ENCODE measurements at places on chromosomes 16 and 17.

DNA sequence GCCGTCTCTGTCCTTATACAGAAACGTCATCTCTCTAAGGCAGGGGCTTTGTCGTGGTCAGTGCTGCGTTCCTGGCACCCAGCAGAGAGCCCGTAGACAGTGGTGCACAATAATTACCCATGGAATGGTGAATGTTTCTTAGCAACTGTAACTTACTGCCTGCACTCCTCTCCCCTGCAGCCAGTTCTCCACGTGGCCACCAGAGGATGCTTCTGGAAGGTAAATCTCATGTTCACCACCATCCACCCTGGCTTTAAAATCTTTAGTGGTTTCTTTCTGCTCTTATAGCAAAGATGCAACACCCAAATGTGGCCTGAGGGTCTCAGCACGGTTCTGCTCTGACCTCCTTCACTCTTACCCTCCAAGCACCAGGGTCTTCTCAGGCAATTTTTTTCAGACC lies 150.8 kb downstream of the GRIN2A start:
- DNase-seq = no peak

GRCh38 chr17:15348021-15348420 lies 6.6 kb upstream of the TEKT3 start:
- no peak for DNase-seq

- no peak for DNase-seq
These were observed 33.5 kb downstream of the ADAM11 start for GRCh38 chr17:44792276-44792675.

DNA sequence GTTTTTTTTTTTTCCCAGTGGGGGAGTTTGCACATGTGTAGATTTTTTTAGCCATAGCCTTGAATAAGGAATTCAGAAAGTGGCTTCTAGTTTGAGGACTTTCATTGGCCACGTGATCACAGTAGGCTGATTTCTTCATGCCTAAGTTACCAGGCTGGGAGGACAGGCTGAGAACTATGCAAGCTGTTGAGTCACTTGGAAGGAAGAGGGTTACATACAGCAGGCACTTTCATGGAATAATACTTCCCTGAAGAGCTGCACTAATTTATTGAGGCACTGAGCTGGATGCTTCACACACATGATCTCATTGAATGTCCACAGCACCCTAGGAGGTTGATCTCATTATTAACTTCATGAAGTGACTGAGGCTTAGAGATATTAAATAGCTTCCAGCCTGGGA lies 22.8 kb downstream of the PRKCB start:
- no peak for DNase-seq

DNA sequence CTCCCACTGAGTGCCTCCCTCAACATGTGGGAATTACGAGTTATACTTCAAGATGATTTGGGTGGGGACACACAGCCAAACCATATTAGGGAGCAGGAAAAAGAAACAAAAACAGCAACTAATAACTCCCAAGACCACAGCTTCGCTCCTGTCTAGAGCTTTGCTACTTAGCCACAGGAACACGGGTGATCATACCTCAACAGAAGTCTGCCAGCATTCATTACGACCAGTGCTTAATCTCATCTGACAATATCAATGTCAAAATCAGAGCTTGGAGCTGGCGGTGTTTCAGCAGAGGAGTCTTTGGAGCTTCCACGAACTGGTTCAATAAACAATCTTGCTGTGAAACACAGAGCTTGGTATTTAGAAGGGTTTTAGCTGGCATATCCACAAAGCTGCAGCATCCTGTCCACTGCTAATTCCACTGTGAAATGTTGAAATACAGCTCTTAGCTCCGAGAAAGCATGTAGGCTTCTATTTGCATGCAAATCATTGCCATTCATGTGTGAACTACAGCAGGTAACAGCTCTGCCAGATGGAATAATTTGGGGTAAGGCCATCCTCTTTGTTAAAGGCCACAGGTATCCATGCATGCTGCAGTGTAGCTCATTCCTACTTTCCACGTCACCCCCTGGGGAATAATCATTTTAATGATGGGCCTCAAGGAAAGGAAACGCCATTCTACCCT lies 128.4 kb upstream of the GOT2 start:
- no peak for DNase-seq

GRCh38 chr17:75827308-75828075 lies 16.7 kb downstream of the UNC13D start:
- DNase-seq = peak; percentile 44

GRCh38 chr17:34764716-34765115 lies 185.3 kb downstream of the TMEM132E start:
- no peak for DNase-seq

DNA sequence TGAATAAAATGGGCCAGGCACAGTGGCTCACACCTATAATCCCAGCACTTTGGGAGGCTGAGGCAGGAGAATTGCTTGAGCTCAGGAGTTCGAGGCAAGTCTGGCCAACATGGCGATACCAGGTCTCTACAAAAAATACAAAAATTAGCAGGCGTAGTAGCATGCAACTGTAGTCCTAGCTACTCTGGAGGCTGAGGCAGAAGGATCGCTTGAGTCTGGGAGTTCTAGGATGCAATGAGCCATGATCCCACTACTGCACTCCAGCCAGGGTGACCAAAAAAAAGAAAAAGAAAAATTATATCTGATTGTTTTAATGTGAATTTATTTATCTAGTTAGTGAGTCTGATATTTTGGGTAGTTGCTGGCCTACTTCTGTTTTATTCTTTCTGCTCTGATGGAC lies 7.0 kb downstream of the IL34 start:
- DNase-seq = no peak

DNA sequence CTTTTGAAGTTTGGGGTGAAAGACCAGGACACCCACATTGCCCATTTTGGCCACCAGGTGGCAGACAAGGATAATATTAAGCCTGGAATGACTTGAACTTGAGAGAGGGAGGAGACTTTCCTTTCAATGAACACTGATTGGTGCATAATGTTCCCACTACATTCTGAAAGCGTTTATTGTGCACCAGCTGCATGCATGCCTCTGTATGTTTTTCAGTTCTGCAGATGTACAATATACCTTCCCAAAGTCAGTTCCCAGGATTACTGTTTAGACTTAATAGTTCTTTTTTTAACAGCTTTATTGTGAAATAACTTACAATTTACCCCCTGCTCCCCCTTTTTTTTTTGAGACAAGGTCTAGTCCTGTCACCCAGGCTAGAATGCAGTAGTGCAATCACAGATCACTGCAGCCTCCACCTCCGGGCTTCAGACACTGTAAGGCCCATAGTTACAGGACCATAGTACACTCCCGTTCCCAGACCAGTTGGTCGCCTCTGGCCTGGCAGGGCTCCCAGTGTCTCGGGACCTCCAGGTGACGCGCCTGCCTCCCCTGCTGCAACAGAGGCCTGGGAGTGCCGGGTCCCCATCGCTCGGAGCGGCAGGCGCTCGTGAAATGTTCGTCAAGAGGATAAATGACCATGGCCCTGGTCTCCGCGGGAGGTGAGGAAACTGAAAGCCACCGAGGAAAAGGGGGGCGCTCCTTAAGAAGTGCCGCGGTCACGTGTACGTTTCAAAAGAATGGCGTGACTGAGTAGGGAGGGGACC lies 12.2 kb downstream of the CES2 start:
- DNase-seq = peak; percentile 80

GRCh38 chr17:14044702-14045101 lies 24.6 kb upstream of the COX10 start:
- no peak for DNase-seq

DNA sequence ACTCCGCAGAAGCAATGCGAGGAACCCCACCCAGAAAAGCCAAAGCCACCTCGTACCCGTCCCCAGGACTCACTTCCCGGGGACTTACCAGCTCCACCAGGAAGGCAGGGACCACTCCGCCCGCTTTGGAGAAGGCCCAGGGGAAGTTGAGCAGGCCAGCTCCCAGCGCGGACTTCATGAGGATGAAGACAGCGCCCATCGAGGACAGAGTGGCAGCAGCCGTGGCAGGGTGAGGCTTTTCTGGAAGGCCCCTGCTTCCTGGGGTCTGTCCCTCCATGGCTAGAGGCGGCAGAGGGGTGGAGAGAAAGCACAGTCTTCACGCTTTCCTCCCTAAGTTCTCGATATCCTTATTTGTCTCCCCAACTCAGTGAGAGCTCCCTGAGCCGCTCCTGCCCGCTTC lies 714 bp downstream of the SLC38A8 start:
- no peak for DNase-seq

GRCh38 chr17:15501282-15501681 lies 33.9 kb upstream of the CDRT4 start:
- no peak for DNase-seq

GRCh38 chr17:56754523-56755208 lies 79.1 kb downstream of the C17orf67 start:
- DNase-seq = no peak

DNA sequence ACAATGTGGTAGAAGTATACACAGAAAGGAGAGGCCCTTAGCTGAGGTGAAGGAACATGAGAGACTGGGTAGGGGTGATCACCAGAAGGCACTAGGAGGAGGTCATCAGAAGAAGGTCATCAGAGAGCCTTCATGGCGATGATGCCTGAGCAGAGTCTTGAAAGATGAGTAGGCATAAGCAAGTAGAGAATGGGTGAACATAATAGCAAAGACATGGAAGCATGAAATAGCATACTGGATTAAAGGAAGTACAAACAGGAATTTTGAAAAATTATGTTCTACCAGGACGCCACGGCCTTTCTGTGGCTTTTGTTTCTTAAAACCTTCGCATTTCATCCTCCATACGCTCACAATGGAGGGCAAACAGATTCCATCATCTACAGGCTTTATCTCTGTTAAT lies 2.9 kb downstream of the IKZF3 start:
- no peak for DNase-seq

DNA sequence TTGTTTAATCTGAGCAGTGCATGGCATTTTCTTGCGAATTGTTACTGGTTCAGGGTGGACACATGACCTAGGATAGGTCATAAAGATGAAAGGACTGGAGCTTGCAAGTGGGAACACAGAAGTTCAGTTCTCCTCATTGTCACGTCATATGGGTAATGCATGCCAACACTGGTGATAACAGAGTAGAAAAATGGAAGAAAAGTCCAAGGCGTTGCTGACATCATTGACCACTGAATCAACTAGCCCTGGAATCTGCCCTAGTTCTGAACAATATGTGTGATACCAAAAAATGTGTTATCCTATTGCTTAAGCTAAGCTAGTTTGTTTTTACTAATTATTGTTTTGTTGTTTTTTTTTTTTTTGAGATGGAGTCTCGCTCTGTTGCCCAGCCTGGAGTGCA lies 234.2 kb upstream of the MAF start:
- DNase-seq = no peak

GRCh38 chr17:64135000-64135399 lies 5.1 kb upstream of the ERN1 start:
- DNase-seq = no peak

DNA sequence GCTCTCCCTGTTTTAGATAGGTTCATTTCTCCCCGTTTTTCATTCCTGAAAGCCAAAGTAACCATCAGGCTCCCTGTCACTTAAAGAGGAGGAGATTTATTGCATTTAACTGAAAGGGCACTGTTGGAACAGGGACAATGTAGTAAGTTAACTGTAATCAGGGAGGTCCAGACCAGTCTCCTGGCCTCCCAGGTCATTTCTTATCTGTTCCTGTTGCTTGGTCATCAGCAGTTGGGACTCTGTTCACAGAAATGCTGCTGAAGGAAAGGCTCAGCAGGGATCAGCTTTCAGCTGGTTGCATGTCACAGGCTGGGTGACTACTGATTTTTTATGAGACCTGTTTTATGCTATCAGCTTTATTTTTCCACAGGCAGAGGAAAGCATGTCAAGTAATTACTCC lies 622.6 kb upstream of the GOT2 start:
- DNase-seq = no peak

DNA sequence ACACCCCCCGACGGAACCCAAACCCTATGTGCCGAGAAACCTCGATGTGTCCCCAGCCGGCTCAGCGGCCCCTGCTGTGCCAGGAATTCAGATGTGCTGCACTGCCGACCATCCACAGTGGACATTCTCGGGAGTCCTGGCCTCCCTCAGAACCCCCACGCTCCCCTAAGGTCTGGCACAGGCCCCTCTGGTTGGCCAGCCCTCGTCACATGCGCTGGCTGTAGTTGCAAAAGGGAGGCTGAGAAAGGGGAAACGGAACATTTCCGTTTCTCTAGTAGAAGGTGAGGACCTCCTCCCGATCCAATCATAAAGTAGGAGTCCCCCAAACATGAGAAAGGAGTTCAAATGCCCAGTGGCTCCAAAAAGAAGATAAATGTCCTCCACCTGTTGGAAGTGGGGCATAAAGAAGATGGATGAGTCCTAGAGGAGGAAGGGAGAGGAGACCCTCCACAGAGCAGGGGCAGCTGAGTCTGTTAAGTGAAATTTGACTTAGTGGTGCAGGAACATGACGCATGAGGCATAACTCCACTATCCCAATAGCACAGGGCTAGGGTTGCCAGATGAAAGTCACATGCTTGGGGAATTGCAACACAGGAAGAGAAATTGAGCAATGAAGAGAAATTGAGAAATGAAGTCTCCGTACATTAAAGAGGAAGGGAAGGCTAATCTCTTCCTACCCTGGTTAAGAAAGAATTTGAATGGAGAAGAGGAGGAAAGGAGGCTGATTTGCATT lies 49.3 kb upstream of the WSB1 start:
- no peak for DNase-seq

- DNase-seq = no peak
These were observed 93.4 kb upstream of the GSE1 start for GRCh38 chr16:85519540-85520231.

GRCh38 chr16:31487720-31488467 lies 5.0 kb downstream of the SLC5A2 start:
- peak; percentile 78 for DNase-seq

DNA sequence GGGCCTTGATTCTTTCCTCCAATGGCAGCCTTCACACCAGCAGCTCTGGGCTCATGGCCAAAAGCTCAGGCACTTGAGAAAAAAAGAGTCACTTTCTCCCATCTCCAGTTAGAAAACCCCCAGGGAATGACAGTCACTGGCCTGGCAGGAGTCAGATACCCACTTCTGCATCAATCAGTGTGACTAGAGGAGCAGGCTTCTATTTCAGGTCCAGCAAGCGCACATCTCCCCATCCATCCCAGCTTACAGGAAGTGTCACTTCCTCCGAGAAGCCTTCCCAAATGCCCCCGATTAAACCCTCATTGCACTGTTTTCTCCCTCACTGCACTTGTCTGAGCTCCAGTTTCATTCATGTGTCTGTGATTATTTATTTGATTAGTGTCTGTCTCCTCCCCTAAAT lies 30.4 kb upstream of the CCL1 start:
- DNase-seq = no peak

DNA sequence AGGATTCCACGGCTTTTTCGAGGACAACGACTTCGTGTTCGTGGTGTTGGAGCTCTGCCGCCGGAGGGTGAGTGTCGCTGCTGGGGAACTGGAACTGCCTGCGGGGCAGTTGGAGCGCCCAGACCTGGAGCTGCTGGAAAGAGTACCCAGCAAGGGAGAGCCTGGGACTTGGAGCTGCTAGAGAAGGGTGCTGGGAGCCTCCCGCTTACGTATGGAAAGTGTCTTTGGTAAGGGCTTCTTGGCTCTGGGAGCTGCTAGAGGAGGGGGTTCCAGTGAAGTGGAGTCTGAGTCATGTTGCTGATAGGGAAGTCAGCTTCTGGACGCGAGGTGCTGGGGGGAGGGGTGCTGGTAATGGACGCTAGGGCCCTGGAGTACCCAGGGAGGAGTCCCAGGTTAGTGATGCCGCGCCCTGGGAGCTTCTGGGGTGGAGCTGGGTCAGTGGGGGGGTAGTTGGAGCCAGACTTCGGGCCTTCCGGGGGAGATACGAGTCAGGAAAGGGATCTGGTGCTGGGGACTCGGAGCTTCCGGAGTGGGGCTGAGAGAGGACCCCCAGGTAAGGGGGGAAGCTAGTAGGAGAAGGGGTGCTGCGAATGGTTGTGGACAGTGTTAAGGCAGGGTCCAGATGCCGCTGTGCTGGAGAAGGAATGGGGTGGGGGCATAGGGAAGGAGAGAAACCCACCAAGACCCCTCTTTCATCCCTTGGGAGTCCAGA lies 741 bp downstream of the PLK1 start:
- no peak for DNase-seq

Measured in effector CD4-positive, alpha-beta T cell (primary cell).